Stimulated activated CD8-positive, alpha-beta memory T cell treated with anti-CD3 and anti-CD28 coated beads, Interleukin-4, amount 100 ng/mL, for 4 hours (primary cell): ENCODE measurements at places on chromosomes 6 and 20.

GRCh38 chr6:140644017-140644416 is 1269.6 kb upstream of the CITED2 start:
- DNase-seq = no peak

DNA sequence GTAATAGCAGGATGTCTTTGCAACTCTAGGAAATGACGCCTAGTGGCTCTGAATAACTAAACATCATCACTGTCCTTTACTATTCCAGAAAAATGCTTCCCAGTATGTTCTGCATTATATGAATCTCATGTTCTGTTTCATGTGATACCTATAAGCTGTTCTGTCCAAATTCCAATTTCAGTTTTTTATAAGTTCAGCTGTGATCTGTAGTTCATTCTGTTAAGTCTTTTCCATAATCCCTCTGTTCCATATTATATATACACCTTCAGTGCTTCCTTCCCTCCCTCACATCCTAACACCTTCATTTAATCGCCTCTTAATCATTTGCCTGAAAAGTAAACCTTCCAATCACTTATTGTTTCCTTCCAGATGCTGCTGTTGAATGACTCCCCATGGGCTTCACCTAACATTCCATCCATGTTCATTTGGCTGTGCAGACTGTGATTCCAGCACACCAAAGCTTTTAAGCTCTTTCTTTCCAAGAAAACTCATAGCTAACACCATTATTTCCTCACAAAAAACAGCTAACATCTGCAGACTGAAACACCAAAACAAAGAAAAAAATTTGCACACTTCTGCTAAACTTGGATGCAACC is 18.6 kb downstream of the HMGCLL1 start:
- DNase-seq = no peak

DNA sequence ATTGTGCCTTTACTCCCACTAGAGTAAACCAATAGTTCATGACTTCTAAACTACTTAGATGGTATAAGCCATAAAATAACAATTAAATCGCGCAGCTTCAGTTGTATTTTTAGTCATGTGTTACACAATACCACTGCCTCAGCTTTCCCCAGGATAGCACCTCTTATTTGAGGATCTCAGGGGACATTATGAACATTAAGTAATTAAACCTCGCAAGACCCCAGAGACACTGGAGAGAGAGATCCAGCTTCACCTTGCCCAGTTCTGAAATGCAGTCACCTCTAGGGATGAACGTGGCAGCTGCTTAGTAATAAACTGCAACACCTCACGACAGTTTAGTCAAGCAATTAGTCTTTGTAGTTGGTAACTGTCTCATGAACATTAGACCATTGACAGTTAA is 87.1 kb downstream of the CFAP61 start:
- DNase-seq = no peak

DNA sequence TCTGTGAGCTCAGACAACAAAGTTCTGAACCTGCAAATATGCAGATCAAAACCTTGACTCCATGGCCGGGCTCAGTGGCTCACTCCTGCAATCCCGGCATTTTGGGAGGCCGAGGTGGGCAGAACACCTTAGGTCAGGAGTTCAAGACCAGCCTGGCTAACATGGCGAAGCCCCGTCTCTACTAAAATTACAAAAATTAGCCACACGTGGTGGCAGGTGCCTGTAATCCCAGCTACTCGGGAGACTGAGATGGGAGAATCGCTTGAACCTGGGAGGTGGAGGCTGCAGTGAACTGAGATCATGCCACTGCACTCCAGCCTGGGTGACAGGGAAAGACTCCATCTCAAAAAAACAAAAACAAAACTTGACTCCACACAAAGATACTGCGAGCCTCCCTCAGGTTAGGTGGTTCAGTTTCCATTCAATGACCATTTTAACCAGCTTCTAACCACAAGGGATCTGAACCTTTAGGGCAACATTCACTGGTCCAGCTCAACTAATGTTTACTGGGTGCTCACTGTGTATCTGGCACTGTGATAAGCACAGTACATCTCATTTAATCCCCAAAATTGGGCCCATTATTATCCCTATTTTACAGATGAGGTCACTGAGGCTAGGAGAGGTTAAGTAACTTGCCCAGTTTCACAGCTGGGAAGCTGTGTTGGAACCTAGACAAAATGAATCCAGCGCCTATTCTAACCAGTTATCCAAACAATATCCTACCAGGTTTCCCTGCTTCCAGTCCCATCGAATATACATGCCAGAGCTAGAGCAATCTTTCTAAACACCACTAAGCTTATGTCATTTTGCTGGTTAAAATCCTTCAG is 1.8 kb downstream of the SNRPB start:
- no peak for DNase-seq

DNA sequence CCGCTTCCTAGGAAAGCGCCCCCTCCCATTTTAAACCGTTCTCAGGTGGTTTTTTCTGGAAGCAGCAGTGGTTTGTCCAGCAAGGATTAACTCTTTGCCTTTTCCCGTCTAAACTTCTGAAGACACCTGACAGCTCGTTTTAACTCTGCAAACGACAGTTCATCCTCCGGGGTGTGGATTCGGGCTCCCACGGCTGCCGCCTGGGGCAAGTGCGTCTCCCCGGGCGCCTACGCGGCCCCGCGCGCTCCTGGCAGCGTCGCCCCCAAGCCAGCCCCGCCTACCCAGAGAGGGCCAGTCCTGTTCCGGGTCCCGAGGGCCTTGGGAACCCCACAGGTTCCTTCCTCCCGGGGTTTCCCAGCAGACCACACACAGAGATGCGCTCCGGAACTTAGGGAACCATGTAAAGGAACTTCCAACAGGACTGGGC is 54.4 kb downstream of the PRR18 start:
- no peak for DNase-seq

- no peak for DNase-seq
Observed at GRCh38 chr6:148971031-148971927, 224.4 kb downstream of the UST start.

GRCh38 chr6:157614026-157614568 is 208.9 kb upstream of the SNX9 start:
- DNase-seq = no peak

DNA sequence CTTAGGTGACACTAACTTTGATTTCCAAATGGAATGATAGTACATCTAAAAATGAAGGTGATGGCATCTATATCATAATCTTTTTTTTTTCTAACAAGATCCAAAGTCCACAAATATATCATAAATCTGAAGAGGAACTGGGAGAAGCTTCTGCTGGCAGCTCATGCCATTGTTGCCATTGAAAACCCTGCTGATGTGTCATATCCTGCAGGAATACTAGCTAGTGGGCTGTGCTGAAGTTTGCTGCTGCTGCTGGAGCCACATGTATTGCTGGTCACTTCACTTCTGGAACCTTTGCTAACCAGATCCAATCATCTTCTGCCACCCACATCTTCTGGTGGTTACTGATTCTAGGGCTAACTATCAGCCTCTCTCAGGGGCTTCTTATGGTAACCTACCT is 27.4 kb upstream of the KHDC1 start:
- no peak for DNase-seq

DNA sequence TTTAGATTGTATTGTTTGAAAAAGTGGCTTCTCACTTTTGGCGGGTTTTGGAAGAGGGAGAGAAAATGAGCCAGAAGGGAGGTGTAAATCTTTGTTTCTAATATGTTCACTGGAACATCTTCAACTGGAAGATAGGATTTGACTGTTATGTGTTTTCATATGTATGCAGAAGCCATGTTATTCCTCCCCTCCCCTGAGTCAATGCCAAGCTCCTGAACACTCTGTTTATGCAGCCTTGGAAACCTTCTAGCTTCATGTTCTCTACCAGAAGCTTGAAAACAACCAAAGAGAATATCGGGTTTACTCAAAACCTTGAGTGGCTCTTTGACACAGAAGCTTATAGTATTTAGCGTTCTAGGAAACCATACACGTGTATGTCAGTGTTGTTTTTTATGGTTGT is 279.1 kb downstream of the PRL start:
- no peak for DNase-seq

- DNase-seq = no peak
Observed at GRCh38 chr6:111800259-111800765, 72.9 kb downstream of the FYN start.

- DNase-seq = no peak
Observed at GRCh38 chr6:56714982-56715456, 72.3 kb upstream of the DST start.

DNA sequence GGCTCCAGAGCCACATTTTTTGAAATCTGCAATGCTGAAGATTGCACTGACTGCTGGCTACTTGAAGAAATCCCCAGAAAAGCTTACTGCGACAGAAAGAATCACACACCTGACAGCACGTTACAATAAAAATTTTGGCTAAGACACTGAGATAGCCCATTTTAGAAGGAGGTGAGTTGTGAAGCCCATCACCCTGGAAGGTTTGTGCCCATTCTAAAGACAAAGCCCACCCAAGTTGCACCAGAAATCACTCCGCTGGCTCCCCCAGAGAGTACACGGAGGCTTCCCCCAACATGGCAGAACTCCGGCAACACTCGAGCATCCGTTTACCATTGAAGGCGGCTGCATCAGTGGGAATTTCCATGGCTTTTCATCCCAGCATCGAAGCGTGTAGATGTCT is 29.4 kb downstream of the LPA start:
- no peak for DNase-seq

- DNase-seq = no peak
Observed at GRCh38 chr6:148625609-148626008, 121.2 kb upstream of the UST start.
